ENCODE measurements at places on chromosomes 12 and 14.
A peak's percentile ranks its signal among the peaks of the same experiment; 100 is the strongest.

DNA sequence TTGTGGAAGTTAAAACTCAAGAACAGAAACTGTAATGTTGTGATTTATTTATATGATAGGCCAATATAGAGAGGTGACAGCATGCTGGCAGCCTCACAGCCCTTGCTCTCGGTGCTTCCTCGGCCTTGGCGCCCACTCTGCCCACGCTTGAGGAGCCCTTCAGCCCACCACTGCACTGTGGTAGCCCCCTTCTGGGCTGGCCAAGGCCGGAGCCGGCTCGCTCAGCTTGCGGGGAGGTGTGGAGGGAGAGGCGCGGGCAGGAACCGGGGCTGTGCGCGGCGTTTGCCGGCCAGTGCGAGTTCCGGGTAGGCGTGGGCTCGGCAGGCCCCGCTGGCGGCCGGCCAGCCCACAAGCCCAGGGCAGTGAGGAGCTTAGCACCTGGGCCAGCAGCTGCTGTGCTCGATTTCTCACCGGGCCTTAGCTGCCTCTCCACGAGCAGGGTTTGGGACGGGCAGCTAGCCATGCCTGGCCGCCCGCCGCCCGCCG lies 65.8 kb upstream of the SLC8A3 start:
- peak; percentile 54 for DNase-seq

DNA sequence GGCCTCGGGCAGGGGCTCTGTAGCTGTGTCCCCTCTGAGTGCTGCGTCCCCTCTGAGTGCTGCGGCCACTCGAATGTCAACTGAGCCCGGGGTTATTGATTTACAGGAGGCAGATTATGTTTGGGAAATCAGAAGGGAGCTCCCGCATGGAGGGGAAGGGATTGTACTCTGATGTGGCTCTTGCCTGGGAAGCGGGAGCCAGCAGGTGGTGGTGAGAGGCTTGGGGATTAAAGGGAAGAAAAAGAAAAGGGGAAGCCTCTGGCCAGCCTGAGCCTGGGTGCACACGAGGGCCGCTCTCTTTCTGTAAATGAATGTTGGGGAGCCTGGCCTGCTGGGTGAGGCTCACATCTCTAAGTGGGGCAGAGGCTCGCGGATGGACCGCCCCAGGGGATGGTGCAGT lies 143.7 kb downstream of the AACS start:
- DNase-seq = no peak

DNA sequence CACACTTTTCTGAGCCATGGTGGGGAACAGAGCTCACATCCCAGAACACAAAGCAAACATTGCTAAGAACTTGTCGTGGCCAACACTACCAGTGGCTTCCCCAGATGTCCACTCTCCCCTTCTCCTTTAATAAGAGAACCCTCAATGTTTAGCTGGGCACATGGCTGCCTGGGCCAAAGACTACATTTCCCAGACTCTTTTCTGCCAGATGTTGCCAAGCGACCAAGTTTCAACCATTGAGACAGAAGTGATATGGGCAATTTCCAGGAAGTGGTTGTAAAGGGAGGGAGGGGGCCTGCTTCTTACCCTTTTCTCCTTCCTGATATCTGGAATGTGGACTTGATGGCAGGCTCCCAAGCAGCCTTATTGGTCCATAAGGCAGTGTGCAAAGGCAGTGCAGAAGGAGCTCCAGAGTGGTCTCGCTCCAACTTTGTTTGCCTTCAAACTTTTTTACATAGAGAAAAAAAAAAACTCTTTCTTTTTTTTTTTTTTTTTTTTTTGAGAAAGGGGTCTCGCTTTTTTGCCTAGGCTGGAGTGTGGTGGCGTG lies 24.9 kb upstream of the JDP2 start:
- DNase-seq = no peak

DNA sequence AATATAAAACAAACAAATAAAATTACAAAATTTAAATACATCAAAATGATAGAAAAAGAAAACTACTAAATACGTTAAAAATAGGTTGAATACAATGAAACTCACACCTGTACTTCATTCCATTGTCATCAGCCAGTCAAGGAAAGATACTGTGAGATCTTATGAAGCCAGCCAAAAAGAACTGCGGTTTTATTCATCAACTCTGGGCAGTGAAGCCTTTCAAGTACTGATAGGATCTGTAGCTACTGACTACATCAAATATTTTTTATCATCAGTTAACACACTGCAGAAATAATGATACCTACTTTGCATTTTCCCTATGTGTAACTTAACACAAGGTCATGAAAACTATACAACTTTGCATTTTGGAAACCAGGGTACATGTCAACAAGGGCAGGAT lies 46.3 kb upstream of the FAR2 start:
- no peak for DNase-seq

GRCh38 chr12:120598674-120599463 lies 17.7 kb upstream of the POP5 start:
- no peak for DNase-seq

DNA sequence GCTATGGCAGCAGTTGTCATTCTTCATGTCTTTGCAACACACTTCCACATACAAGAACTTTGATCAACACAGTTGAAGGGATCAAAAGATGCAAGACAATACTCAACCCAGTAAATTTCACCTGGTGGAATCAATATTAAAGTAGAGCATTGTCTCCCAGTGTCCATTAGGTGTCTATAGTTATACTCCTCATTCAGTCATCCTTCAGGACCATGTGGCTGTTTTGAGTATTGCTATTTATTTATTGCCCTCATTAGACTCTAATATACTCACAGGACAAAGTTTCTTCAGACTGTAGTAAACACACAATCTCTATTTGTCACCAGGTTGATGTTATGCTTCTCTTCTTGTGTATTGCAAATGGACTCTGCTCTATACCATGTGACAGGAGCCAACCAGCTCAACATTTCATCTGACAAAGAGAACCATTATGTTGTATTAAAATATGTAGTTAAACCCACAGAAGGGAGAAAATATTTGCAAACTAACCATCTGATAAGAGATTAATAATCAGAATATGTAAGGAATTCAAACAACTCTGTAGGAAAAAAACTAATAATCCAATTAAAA lies 146.6 kb downstream of the TGFB3 start:
- no peak for DNase-seq

- no peak for DNase-seq
Observed at GRCh38 chr14:99595034-99595433, 9.0 kb downstream of the CCDC85C start.

GRCh38 chr12:69553628-69554248 lies 31.5 kb upstream of the CCT2 start:
- DNase-seq = no peak

DNA sequence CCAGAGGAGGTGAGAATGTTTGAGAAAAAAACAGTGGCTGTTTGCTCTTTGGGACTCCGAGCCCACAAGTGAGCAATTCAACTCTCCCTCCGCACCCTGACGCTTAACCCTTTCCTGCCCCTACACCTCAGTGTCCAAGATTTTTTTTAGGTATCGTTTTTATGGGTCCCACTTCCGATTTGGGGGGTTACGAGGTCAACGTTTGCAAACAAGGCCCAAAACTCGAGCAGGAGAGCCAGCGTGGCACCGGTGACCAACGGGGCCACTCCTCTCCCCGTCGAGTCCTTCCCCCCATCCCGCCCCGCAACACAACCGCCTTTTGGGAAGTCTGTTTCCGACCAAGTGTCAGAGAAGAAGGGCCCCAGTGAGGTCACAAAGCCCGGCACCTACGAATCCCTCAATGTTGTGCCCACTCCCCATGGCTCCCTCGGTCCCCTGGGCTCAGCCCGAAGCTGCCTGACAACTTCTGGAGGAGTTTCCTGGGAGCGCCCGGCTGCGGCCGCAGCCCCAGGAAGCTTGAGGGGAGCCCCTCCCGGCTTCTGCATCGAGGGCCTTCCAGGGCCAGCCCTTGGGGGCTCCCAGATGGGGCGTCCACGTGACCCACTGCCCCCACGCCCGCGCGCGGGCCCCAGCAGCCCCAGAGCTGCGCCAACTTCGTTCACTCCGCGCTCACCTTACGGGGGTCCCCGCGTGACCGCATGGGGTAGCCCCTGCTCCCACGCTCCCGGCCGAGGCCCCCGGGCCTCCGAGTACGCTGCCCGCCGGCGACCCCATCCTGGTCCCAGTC lies 1.2 kb downstream of the CDK2AP1 start:
- DNase-seq = peak; percentile 69

GRCh38 chr14:100664841-100665510 lies 61.7 kb upstream of the DLK1 start:
- DNase-seq = peak; percentile 86

- DNase-seq = no peak
Observed at GRCh38 chr12:131364903-131365820, 345.7 kb upstream of the SFSWAP start.

DNA sequence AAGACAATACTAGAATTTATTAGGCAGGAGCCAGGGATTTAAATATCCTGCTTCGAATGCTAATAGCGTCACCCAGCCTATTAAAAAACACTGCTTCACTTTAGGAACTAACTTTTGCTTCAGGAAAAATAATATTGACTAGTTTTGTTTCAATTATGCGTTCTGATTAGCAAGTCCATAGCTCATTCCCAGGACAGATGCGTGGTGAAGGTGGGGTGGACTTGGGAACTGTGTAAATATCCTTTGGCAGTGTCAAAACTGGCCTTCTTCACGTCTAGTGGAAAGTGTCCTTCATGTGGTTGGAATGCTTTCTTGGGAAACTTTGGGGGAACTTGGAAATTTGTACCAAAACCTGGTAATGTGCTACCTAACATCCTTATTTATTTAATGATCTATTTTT lies 474.8 kb upstream of the NOVA1 start:
- no peak for DNase-seq

GRCh38 chr12:94677778-94678177 lies 27.4 kb upstream of the TMCC3 start:
- DNase-seq = no peak

DNA sequence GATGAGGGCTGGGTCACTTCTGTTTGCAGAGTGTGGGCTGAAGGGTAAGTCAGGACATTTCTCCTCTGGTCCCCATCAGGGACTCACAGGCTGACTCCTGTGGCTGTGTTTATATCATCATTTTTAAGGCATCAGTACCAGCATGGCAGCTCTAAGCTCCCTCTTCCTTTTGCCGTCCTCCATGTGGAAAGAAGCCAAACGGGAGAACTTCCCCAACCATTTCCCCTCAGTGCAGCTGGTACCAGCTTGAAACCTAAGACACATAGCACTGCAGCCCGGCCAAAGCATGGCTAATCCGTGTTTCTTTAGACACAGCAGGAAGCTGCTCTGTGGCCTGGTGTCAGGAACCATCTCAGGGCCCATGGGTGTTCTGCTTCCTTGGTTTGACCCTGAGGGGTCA lies 31.9 kb upstream of the ATP2A2 start:
- peak; percentile 57 for DNase-seq

- DNase-seq = no peak
Observed at GRCh38 chr14:87097015-87097414, 896.0 kb downstream of the GALC start.

DNA sequence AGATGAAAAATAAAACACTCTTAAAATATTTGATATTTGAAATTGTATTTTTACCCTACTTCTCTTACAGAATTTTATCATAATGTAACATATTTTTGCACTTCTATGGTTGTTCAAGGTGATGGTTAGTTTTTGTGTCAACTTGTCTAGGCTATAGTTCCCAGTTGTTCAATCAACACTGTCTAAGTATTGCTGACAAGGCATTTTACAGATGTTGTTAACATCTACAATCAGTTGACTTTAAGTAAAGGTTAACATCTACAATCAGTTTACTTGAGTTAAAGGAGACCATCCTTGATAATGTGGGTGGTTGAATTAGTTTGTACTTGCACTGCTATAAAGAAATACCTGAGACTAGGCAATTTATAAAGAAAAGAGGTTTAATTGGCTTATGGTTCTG lies 206.5 kb downstream of the AEBP2 start:
- DNase-seq = no peak

DNA sequence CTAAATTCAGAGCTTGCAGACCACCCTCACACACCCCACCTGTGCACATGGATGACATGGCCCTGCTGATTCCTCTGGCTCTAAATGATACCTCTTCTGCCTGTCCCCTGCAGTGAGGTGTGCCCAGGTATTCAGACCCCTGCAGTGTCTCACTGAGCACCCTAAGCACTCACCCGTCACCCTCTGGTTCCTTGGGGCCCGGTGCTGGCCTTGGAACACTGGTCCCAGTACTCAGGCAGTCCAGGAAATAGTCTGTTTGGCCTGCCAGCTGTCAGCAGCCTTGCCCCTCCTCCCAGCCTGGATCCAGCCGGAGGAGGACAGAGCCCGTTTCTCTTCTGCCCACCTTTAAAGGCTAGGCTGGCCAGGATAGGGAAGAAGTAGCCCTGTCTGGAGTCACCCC lies 44.9 kb downstream of the ESRRB start:
- no peak for DNase-seq

DNA sequence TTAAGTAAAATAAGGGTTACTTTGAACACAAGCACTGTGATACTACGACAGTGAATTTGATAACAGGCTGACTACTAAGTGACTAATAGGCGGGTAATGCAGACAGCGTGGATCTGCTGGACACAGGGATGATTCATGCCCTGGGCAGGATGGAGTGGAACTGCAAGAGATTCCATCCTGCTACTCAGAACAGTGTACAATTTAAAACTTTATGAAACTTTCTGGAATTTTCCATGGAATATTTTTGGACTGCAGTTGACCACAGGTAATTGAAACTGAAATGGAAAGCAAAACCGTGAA lies 46.0 kb downstream of the YEATS4 start:
- no peak for DNase-seq

DNA sequence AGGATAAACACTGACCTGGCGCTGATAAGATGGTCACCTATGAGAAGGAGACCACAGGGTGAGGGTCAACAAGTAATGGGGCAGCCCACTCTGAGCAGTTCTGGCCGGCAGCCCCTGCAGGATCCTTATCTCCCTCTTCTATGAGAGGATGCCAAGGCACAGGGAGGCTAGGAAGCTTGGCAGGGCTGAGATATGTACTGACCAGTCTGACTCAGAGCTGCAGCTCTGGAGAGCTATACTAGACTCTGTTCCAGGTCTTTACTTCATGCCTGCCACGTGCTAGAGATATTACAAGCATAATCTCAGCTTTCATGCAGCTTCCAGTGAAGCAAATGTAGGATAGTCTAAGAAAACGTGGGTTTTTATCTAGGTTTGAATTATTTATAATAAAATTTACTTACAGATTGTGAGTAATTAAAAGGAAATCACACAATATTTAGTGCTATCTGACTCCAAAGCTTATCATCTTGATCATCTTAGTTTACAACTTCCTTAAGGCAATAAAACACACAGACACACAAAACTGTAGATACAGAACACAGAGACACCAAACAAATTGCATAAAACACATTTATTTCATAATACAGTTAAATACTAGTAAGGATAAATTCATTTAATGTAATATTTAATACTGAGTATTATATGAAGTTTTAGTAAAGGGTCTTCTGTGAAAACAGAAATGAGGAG lies 32.3 kb downstream of the GIT2 start:
- no peak for DNase-seq

- no peak for DNase-seq
Observed at GRCh38 chr14:50758305-50758704, 72.7 kb downstream of the NIN start.

Measured in femur (tissue), 1 donor.